CD4-positive, alpha-beta T cell treated with Interleukin-17A for 1 hour (primary cell): ENCODE measurements at places on chromosomes 5 and 9.

DNA sequence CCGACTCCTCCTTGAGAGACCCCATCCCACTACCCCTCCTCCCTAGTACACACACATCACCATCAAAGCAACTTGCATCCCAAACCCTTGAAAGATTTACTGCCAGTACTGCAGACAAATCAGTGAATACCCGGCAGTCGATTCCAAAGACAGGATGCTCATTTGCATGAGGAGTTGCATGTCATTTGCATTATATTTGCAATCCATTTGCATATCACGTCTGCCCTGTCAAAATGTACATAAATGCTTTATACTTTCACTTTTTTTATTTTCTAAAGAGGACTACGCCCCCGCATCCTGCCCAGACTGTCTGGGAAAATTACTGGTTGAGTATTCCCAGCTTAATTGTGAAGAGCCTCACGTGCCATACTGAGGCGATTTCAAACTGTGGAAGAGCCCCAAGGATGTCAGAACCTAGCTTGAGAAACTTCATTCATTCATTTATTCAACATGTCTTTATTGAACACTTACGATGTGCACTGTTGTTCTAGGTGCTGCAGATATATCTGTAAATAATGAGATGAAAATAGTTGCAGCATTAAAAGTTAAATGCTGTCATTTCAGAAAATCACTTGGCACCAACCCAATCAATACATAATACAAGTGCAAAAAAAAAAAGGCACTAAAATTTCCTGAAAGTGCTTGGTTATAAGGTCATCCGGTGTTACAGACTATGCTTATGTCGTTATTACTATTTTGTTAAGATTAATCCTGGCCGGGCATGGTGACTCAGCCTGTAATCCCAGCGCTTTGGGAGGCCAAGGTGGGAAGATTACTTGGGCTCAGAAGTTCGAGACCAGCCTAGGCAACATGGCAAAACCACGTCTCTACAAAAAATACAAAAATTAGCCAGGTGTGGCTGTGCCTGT is 17.2 kb upstream of the SIL1 start:
- no peak for DNase-seq

DNA sequence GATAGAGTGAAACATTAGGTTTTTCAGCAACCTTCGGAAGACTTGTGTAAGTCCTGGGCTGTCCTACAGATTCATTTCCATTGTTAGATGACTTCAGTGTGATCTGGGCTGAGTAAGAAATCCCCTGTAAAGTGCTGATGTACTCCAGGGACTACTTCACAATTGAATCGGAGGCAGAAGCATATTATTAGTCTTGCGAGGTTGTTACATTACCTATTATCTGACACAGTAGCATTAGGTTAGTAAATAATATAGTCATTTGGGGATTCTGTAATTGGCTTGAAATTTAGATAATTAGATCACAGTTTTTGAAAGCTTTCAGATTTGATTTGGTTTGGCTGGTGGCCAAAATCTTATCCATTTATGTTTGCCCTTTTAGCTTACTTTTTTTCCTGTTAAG is 62.4 kb downstream of the DMRT1 start:
- DNase-seq: no peak

DNA sequence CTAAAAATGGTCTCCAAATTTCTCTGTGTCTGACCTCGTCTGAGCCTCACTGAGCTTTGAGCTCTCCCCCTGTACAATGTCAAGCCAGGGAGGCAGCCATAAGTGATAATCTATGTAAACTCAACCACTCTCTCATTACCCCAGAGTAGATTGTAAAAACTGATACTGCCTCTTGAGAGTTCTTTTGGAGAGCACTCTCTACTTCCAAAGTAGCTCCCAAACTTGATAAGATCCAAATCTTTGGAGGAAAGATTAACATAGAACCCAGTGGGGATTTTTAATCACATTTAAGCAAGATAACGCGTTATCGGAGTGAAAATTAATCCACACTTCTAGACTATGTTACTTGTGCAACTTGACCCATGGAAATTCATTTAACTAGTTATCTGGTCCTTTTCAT is 54.9 kb downstream of the TMEM167A start:
- no peak for DNase-seq

DNA sequence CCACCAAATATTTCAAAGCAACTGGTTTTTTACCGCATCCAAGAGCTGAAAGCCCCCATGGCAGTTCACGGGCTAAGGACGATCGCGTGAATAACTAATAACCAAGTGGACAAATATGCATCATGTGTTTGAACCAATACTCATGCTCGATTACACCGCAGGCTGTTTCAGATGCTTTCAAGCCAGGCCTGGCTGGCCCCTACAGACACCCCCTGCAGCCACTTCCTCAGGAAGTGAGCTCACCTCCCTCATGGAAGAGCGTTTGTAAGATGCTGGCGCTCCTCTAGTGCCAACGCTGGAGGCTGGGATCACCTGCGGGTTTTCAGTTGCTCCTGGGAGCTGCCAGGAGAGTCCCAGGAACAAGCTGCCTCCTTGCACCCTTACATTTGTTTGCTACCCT is 53.9 kb upstream of the PTCH1 start:
- DNase-seq: no peak

GRCh38 chr5:126544087-126544740 is 50.8 kb downstream of the ALDH7A1 start:
- peak; percentile 34 for DNase-seq

- DNase-seq: no peak
Measured at GRCh38 chr5:146645342-146645741, 129.4 kb upstream of the GPR151 start.

- peak; percentile 63 for DNase-seq
Measured at GRCh38 chr5:80152778-80153177, 103.1 kb downstream of the SERINC5 start.

DNA sequence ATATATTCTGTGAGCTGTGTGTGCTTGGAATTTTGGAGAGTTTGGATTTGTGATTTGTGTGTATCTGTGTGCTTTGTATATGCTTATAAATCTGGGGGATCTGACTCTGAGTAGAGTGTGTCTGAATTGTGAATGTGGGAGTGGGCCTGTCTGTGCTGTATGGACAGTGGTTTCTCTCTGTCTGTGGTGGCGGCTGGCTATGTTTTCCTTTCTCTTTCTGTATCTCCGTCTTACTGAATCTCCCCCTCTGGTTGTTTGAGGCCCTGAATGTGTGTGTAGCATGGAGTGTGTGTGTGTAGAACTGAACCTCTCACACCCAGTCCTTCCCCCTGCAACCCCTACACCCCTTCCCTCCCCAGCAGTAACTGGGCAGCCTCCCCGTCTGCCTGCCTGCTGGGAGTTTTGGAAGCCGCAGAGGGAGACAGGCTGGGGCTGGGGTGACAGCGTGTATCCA is 4.7 kb downstream of the CXXC5 start:
- peak; percentile 33 for DNase-seq

- DNase-seq: no peak
Measured at GRCh38 chr5:174775081-174775480, 50.7 kb downstream of the MSX2 start.

DNA sequence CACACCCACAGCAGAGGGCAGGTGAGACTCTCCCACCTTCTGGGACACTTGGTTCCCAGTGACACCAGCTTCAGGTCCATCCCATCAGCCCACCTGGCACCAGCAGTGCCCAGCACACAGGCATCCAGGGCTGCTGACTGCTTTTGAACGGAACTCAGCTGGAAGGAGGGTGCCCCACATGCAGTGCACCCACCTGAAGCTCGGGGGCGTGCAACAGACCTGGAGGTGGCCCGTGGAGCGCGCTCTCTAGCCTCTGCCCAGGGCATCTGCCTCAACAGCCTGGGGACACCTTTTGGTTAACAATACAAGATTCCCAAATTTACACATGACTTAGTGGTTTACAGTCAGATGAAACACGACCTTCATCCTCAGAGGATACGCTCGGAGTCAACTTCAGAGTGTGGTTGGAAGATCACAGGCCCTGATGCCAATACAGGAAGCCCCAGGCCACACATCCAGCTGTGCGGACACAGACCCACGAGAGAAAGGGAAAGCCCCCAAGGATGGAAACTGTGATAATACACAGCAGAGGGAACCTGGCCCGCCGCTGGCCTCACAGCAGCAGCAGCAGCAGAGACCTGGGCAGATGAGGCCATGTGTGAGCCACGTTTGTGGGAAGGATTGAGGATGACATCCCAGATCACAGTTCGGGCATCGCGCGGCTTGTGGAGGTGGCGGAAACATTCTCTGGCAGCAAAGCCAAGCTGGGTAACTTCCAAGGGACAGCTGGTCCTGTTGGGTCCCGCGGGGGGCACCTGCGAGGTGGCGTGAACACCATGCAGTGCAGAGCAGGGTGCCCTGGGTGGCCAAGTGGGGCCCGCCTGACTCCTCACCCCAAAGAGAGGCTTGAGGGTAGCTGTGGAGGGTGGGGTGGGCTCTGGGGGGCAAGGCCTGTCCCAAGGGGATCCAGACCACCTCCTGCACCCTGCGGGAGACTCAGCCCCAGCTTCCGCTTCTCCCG is 64.0 kb downstream of the SECISBP2 start:
- DNase-seq: no peak

GRCh38 chr9:14670718-14671117 is 22.5 kb downstream of the ZDHHC21 start:
- no peak for DNase-seq

DNA sequence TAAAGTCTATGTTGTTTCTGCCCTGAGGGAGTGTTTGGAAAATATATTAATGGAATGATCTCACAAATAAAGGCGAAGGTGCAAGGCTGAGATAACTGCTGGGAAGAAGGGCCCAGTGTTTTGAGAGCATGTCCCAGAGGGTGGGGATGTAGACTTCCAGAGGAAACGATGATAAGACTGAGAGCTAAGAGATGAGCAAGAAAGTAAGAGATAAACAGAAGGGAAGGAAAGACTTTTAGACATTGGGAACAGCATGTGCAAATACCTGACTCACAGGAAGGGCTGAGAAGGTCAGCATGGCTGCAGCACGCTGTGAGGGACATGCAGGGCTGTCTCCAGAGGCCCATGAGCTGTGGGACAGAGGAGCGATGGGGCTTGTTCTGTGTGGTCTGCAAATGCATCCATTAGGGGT is 19.9 kb upstream of the ADRB2 start:
- no peak for DNase-seq

DNA sequence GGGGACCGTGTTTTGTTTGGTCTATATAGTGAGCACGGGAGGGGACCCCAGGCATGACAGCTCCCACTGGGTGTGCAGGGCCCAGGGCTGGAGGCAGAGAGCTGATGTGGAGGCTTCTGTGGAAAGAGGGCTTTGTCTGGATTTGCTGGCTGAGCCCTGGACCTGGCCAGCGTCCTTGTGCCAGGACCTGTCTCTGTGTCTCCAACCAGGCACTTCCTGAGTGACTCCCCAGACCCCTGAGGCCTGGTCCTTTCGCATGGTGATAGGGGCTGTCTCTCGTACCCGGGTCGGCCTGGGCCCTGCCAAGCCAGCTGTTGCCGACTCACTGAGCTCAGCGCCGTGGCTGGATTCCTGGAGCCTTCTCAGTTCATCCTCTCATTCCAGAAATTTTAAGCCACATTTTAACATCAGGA is 77.6 kb downstream of the ADAMTS2 start:
- no peak for DNase-seq

DNA sequence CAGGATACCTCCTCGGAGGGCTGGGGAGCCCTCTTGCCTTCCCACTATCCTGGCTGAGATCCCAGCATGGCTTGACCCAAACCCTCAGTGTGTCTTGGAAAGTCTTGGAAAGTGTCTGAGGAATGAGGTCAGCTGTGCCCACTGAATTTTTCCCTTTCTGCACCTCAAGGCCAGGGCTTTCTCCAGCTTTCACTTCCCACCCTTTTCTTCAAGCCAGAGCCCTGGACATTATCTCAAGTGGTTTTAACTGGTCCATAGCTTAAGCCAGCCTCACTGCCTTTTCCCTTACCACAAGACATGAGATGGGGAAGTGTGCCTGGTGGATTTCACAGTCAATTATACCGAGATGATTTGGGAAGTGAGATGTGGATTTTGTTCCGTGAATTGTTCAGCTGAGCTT is 35.7 kb upstream of the LHX2 start:
- DNase-seq: no peak

GRCh38 chr5:60505373-60506171 is 194.4 kb downstream of the DEPDC1B start:
- no peak for DNase-seq

- no peak for DNase-seq
Measured at GRCh38 chr5:132837868-132838267, 7.4 kb upstream of the SHROOM1 start.

- no peak for DNase-seq
Measured at GRCh38 chr9:75669721-75670120, 220.8 kb upstream of the PCSK5 start.

- no peak for DNase-seq
Measured at GRCh38 chr5:112646139-112646936, 91.3 kb upstream of the APC start.

GRCh38 chr5:29984156-29984540 is 1209.3 kb upstream of the CDH6 start:
- DNase-seq: no peak

DNA sequence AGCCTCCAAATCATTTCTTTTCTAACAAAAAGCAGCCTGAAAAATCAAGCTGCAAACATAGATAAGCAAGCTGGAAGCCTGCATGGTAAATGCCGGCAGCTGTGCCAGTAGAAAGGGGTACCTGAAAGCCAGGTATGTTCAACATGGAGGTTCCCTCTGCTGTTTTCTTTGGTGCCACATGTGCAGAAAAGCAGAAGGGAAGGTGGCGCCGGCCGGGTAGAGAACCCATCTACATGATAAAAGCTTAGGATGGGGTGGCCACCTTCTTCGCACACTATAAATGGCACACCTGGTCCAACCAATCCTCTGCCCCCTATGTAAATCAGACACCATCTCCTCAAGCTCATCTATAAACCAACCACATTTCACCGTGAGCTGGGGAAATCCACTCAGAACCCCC is 268.9 kb upstream of the IRX2 start:
- DNase-seq: no peak

GRCh38 chr9:36382484-36382883 is 17.6 kb downstream of the RNF38 start:
- no peak for DNase-seq

DNA sequence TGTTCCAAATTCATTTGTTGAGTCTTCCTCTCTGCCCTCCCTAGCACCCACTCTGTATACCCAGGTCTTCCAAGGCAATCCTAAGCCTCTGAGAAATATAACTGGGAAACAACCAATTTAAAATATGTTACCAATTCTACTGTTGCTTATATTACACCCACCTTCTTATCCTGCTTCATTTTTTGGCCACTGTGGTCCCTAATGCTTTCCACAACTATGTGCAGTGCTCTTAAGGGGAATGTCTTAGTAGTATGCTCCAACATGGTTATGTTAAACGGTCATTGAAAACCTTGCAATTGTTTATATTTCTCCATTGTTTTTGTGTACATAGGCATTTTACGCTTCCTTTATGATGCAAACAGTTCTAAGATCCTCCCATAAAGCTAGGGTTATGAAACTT is 273.1 kb upstream of the HAPLN1 start:
- DNase-seq: no peak

GRCh38 chr9:101176384-101176783 is 147.9 kb downstream of the PLPPR1 start:
- DNase-seq: no peak
